ENCODE measurements at places on chromosomes 3 and 15. TPM values are rescaled to one million over a fixed set of nuclear protein-coding genes. Genes with fewer than 3 reads are reported as not detected.

DNA sequence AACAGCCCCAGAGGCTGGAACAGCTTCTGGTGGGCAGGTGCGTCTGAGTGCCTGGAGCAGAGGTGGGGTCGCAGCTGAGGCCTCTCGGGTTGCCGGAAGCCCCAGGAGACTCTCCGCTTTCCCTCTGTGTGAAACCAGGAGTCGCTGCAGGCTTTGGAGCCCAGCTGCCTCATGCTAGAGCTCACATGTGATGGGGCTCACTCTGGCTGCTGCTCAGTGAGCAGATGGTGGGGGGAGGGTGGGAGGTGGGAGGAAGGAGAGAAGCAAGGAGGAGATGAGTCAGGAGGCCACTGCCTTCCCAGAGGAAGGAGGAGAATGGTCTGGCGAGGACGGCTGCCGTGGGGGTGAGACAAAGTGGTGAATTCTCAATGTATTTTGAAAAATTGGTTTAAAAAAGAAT, 290.1 kb upstream of the CHRNA7 start:
- no peak overlapping the region for H3K4me3 ChIP-seq
- no peaks in the 10 kb centered on the region for H3K4me1 ChIP-seq
- no peaks in the 10 kb centered on the region for H3K36me3 ChIP-seq
- no peak overlapping the region for H3K27ac ChIP-seq

The MGLL gene
- polyA plus RNA-seq = 88.1 TPM

DNA sequence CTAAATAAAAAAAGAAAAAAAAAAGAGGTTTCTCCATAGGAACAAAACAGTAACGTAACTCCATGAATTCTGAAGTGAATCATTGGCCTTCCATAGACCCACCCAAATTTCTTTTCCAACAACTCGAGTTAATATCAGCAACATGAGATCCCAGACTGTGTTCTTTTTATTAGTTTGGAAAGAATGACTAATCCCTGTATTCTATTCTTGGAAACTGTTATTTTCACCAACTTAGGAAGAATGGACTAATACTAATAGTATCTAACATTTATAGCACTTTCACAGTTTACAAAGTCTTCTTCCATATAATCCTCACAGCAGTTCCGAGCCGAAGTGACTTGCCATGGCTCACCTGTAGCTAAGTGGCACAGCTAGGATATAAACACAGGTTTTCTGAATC, 72.7 kb upstream of the SLC4A7 start:
- no peaks in the 10 kb centered on the region for H3K36me3 ChIP-seq
- DNase-seq = no peak
- no peak overlapping the region for H3K4me3 ChIP-seq
- no peaks in the 10 kb centered on the region for H3K27me3 ChIP-seq
- no peaks in the 10 kb centered on the region for H3K4me1 ChIP-seq

- peaks cover 15% of the 10 kb centered on the region for H3K4me1 ChIP-seq
- H3K4me3 ChIP-seq = no peak overlapping the region
- H3K36me3 ChIP-seq = peaks cover 44% of the 10 kb centered on the region
- DNase-seq = no peak
- H3K27me3 ChIP-seq = no peaks in the 10 kb centered on the region
- no peak overlapping the region for H3K27ac ChIP-seq
These were observed 38.7 kb downstream of the ANXA2 start for GRCh38 chr15:60358935-60359682.

GRCh38 chr15:48031973-48032372, 88.8 kb upstream of the SLC24A5 start:
- no peak overlapping the region for H3K4me3 ChIP-seq
- DNase-seq = no peak
- H3K27ac ChIP-seq = no peak overlapping the region
- H3K4me1 ChIP-seq = no peaks in the 10 kb centered on the region
- H3K36me3 ChIP-seq = no peaks in the 10 kb centered on the region

DNA sequence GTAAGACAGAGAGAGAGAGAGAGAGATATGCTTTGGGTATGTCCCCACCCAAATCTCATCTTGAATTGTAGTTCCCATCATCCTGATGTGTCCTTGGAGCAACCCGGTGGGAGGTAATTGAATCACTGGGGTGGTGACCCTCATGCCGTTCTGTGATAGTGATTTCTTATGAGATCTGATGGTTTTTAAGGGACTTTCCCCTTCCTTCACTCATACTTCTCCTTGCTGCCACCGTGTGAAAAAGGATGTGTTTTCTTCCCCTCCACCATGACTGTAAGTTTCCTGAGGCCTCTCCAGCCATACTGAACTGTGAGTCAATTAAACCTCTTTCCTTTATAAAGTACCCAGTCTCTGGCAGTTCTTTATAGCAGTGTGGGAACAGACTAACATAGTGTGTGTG, 60.3 kb downstream of the EOMES start:
- no peak overlapping the region for H3K4me3 ChIP-seq
- no peak for DNase-seq
- no peak overlapping the region for H3K27ac ChIP-seq
- H3K36me3 ChIP-seq = no peaks in the 10 kb centered on the region
- H3K27me3 ChIP-seq = no peaks in the 10 kb centered on the region
- no peaks in the 10 kb centered on the region for H3K4me1 ChIP-seq

GRCh38 chr3:29241855-29242254, 39.0 kb upstream of the RBMS3 start:
- H3K4me3 ChIP-seq = no peak overlapping the region
- H3K27me3 ChIP-seq = no peaks in the 10 kb centered on the region
- no peak overlapping the region for H3K27ac ChIP-seq

The TMEM158 gene
- 1.2 TPM for polyA plus RNA-seq

Data from lung (tissue), 17 donors.